ENCODE measurements at places on chromosomes 7 and 10. TPM values are rescaled to one million over a fixed set of nuclear protein-coding genes. Genes with fewer than 3 reads are reported as not detected.

DNA sequence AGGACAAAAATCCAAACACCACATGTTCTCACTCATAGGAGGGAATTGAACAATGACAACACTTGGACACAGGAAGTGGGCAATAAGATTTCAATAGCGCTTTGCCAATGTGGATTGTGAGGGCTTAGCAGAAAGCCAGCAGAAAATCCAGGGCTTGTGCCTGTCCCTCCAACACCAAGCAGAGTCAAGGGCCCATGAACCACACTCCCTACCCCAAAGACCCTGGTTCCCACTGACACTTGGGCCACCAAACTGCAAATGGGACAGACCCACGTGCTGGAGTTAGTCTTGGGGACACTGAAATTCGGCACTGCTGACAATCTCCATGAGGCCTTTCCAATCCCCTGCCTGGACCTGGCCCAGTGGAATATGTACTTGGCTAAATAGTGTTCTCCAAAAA is 67.0 kb downstream of the GRID1 start:
- H3K36me3 ChIP-seq: no peaks in the 10 kb centered on the region
- no peaks in the 10 kb centered on the region for H3K27me3 ChIP-seq
- no peak overlapping the region for H3K27ac ChIP-seq

GRCh38 chr7:107854989-107855388 is 36.0 kb upstream of the DLD start:
- no peak for DNase-seq
- H3K4me3 ChIP-seq: no peak overlapping the region
- H3K27me3 ChIP-seq: no peaks in the 10 kb centered on the region
- peaks cover 9% of the 10 kb centered on the region for H3K4me1 ChIP-seq
- H3K27ac ChIP-seq: no peak overlapping the region
- H3K36me3 ChIP-seq: no peaks in the 10 kb centered on the region

DNA sequence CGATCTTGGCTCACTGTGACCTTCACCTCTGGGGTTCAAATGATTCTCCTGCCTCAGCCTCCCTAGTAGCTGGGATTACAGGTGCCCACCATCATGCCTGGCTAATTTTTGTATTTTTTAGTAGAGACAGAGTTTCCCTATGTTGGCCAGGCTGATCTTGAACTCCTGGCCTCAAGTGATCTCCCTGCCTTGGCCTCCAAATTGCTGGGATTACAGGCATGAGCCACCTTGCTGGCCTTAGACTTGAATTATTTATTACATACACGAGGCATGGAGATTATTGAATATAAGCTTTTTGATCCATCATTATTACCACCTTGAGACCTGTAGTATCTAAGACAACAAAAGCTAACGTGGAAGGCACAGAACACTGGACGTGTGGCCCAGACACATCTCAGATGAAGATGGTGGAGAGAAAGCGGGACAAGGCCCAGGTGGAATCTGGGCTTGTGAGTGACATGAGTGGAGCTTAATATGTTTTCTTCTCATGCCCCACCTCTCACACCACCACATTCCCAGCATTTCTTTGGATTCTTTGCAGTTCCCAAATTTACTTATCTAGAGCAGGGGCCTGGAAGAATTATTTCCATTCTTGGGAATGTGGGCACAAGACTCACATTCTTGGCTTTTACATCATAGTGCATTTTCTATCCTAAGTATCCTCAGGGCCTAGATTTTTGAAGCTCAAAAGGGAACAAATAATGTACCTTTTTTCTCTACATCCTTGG is 76.6 kb downstream of the SUGCT start:
- no peaks in the 10 kb centered on the region for H3K36me3 ChIP-seq
- no peaks in the 10 kb centered on the region for H3K4me1 ChIP-seq
- no peak overlapping the region for H3K4me3 ChIP-seq
- H3K27ac ChIP-seq: no peak overlapping the region
- no peak for DNase-seq
- H3K27me3 ChIP-seq: no peaks in the 10 kb centered on the region

DNA sequence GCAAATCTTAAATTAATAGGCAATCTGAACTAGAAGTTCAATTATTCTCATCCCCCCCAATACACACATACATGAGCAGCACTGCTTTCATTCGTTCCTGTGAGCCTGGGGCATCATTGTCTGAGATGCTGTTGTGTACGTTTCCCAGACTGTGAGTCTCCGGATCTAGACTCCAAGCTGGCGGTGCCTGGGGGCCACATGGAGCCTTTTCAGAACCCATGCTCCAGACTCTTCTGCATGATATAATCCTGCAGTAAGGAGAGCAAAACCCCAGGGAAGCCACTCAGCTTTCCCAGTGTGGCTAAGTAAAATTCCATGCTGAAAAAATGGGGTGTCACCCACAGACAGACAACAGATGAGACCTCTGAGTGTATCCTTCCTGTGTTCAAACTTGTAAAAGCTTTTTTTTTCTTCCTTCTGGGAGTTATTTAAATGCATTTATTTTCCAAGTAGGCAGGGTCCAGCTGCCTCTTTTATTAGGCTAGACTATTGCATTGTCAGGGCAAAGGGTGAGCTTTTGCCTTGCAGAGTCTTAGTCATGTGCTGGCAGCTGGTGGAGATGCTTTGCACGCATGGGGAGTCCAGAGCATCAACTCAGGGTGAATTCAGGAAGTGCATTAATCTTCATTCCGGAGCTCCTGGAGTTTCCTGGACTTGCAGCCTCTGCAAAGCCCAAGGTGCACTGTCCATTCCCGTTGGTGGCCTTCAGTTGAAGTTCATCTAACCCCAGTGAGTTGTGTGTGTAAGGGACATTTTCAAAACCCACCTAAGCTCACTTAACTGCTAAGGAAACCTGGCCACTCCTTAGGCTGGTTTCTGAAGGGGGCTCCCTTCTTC is 185.7 kb upstream of the ADO start:
- DNase-seq: no peak
- peaks cover 11% of the 10 kb centered on the region for H3K4me1 ChIP-seq
- peak overlapping the region; percentile 40 for H3K27ac ChIP-seq
- no peak overlapping the region for H3K4me3 ChIP-seq
- H3K27me3 ChIP-seq: no peaks in the 10 kb centered on the region
- no peaks in the 10 kb centered on the region for H3K36me3 ChIP-seq

DNA sequence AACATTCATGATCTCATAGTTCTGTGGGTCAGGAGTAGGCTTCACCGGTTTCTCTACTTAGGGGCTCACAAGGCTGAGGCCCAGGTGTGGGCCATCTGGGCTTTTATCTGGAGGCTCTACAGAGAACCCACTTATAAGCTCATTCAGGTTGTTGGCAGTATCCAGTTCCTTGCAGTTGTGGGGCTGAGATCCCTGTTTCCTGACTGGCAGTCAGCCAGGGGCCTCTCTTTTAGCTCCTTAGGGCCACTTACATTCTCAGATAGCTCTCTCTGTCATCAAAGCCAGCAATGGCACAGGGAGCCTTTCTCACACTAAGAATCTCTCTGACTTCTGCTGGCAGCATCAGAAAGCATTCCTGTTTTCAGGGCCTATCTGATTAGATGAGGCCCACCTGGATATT is 18.2 kb upstream of the HECTD2 start:
- H3K4me1 ChIP-seq: no peaks in the 10 kb centered on the region
- no peaks in the 10 kb centered on the region for H3K27me3 ChIP-seq
- H3K36me3 ChIP-seq: no peaks in the 10 kb centered on the region
- peak; percentile 72 for DNase-seq
- H3K27ac ChIP-seq: no peak overlapping the region

DNA sequence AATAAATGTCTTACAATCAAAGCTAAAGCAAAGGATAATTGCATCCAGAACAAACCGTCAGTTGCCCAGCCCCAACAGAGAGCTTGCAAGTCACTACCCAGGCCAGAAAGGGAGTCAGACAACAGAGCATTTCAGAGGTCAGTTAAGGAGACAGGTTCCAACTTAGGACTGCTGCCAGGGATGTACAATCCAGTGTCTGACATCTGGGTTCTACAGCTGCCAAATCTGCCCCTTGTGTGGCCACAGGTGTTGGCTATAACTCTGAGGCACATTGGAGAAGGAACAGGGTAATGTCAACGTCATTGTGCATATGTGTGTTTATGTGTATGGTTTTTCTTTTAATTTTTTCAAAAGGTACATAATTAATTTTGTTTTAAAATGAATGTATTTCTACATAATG is 85.2 kb upstream of the GLCCI1 start:
- no peak for DNase-seq
- no peak overlapping the region for H3K27ac ChIP-seq
- H3K4me3 ChIP-seq: no peak overlapping the region
- H3K27me3 ChIP-seq: no peaks in the 10 kb centered on the region
- H3K4me1 ChIP-seq: no peaks in the 10 kb centered on the region

DNA sequence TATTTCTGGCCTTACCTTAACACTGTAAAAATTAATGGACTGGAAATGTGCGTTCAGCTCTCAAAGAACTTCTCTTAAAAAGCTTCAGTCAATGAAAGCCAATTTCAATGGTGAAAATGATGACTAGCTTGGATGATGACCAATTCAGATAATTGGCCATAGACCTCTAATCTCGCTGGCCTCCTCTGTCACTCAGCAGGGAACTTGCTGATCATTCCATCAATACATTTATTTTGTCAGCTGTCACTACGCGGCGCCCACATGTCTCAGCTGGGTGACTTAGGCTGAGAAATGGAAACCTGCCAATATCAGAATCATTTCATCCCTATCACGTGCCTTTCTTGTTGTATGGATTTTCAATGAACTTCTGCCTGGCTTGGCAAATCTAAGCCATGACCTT is 673.0 kb upstream of the AUTS2 start:
- no peaks in the 10 kb centered on the region for H3K4me1 ChIP-seq
- H3K27ac ChIP-seq: no peak overlapping the region
- H3K36me3 ChIP-seq: no peaks in the 10 kb centered on the region
- H3K27me3 ChIP-seq: no peaks in the 10 kb centered on the region

DNA sequence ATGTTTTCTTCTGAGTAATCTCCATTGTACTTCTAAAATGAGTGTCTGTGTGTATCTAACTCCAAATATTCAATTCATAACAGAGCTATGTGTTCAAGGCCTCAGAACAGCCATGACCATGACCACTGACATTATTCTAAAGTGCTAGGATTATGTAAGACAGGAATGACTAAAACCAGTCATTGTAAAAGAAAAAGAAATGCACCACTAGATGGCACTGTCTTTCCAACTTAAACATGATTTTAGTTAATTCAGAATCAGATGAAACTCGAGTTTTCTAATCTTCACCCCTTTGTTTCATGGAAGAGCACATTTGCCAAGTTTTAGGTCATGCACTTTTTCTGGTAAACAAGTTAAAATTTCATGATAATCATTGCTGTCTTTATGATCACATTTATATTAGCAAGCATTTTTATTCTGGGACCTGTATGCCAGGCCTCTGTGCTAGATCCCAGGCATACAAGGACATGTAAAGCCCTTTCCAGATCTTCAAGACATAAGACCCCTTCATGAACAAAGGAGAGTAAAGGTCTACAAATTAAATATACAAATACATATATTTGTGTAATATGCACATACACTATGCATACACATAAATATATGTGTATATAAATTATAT is 26.1 kb upstream of the RSU1 start:
- no peak overlapping the region for H3K27ac ChIP-seq
- H3K4me1 ChIP-seq: no peaks in the 10 kb centered on the region
- no peak for DNase-seq

DNA sequence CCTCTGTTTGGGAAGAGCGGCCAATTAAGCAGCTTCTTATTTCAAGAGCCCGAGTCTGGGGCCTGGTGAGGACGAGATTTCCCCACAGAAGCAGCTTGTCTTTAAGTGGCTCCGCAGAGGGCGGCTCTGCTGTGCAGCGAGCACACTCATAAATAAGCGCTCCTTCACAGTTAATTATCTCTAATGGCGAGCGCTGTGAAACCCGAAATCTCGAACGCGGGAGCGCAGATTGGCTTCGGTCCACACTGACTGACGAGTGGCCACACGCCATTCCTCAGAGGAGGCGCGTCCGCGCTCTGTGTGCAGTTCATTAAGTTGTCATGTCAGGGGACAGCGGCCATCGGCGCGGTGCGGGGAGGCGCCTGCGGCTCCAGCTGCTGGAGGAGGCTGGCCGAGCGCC is 560.9 kb downstream of the DNAJB6 start:
- H3K4me3 ChIP-seq: no peak overlapping the region
- no peaks in the 10 kb centered on the region for H3K27me3 ChIP-seq
- no peaks in the 10 kb centered on the region for H3K4me1 ChIP-seq
- no peak for DNase-seq
- H3K36me3 ChIP-seq: no peaks in the 10 kb centered on the region
- H3K27ac ChIP-seq: no peak overlapping the region

- no peak overlapping the region for H3K4me3 ChIP-seq
- H3K36me3 ChIP-seq: no peaks in the 10 kb centered on the region
- no peak for DNase-seq
- H3K4me1 ChIP-seq: peaks cover 22% of the 10 kb centered on the region
Observed at GRCh38 chr7:23474829-23475575, 4.7 kb upstream of the IGF2BP3 start.

HMX2 gene
- not detected for total RNA-seq

LRRD1 gene
- total RNA-seq: not detected

NKX6-2 gene
- not detected for total RNA-seq

WEE2 gene
- total RNA-seq: not detected

HOXA4 gene
- 7.1 TPM for total RNA-seq
